ENCODE measurements at places on chromosomes 1 and 21.

- H3K4me3 ChIP-seq = no peak overlapping the region
- no peak for DNase-seq
- no peaks in the 10 kb centered on the region for H3K36me3 ChIP-seq
These were observed 53.4 kb upstream of the IFFO2 start for GRCh38 chr1:19009882-19010321.

- peaks cover 54% of the 10 kb centered on the region for H3K36me3 ChIP-seq
- H3K27ac ChIP-seq = no peak overlapping the region
- no peaks in the 10 kb centered on the region for H3K27me3 ChIP-seq
- no peak overlapping the region for H3K4me3 ChIP-seq
These were observed 69.0 kb upstream of the RAVER2 start for GRCh38 chr1:64675718-64676345.

DNA sequence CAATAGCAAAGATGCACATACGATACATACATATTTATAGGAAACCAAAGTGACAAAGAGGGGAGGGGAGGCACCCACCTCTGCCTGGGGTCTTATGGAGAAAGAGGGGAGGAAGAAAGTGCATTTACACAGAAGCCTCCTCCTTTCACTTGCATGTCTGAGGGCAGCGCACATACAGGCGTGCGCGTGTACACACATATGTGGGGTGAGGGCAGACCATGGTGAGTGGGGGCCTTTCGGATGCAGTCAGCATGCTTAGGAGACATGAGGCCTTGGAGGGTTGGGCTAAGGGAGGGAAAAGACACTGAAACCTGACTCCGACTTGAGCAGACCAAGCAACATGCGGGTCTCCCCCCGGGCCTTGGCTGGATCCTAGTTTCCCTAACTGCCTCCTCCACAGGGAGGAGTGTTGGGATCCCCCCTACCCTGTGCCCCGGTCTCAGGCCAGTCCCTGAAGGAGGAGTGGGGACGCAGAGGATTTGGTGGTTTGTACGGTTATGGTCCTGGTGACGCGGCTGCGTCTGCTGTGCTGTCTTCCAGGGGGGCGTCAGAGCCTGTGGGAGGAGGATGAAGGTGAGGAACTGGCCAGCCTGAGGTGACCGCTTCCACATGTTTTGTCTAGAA, 15.2 kb downstream of the LRRC71 start:
- peak overlapping the region; percentile 28 for H3K27ac ChIP-seq
- H3K27me3 ChIP-seq = peaks cover 10% of the 10 kb centered on the region
- H3K4me3 ChIP-seq = no peak overlapping the region
- H3K36me3 ChIP-seq = peaks cover 27% of the 10 kb centered on the region
- DNase-seq = no peak

- peaks cover 10% of the 10 kb centered on the region for H3K4me1 ChIP-seq
- peaks cover 35% of the 10 kb centered on the region for H3K27me3 ChIP-seq
- no peak for DNase-seq
- H3K4me3 ChIP-seq = no peak overlapping the region
- H3K36me3 ChIP-seq = no peaks in the 10 kb centered on the region
These were observed 12.9 kb upstream of the GJA5 start for GRCh38 chr1:147773215-147773715.

DNA sequence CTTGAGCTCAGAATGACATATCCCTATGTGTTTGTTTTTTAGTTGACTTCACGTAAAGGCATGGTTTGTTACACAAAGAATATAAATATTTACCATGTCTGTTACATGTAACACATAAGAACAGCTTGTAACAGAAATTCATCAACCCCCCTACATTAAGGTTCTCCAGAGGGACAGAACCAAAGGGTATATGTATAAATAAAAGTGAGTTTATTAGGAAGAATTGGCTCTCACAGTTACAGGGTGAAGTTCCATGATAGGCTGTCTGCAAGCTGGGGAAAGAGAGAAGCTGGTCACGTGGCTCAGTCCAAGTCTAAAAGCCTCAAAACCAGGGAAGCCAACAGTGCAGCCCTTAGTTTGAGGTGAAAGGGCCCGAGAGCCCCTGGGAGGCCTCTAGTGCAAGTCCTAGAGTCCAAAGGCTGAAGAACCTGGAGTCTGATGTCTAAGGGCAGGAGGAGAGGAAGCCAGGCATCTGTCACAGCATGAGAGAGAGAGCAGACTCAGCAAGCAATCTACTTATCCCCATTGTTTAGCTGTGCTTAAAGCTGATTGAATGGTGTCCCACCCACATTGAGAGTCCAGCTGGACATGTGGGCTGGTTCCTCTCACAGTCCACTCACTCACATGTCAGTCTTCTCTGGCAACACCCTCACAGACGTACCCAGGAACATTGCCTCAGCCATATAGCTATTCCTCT, 15.8 kb downstream of the THRAP3 start:
- DNase-seq = no peak
- H3K27ac ChIP-seq = peak overlapping the region; percentile 70
- no peaks in the 10 kb centered on the region for H3K36me3 ChIP-seq
- peaks cover 25% of the 10 kb centered on the region for H3K4me1 ChIP-seq
- no peaks in the 10 kb centered on the region for H3K27me3 ChIP-seq

DNA sequence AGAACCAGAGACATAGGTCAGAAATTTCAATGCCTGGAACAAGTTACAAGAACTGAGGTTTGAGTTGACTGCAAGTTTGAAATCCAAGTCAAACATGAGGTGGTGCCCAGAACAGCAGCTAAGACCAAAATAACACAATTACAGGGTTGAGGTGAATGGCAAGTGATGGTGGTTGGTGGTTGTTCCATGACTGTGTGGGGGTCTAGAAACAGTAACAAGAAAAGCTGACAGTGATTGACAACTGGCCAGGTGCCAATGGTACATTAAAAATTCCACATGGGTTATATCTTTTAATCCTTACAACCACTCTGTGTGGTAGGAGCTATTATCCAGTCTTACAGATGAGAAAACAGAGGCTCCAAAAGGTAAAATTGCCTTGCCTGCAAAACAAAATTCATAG, 32.0 kb downstream of the RIMS3 start:
- no peaks in the 10 kb centered on the region for H3K36me3 ChIP-seq
- no peak for DNase-seq
- no peak overlapping the region for H3K27ac ChIP-seq
- no peaks in the 10 kb centered on the region for H3K27me3 ChIP-seq
- H3K4me1 ChIP-seq = peaks cover 3% of the 10 kb centered on the region

DNA sequence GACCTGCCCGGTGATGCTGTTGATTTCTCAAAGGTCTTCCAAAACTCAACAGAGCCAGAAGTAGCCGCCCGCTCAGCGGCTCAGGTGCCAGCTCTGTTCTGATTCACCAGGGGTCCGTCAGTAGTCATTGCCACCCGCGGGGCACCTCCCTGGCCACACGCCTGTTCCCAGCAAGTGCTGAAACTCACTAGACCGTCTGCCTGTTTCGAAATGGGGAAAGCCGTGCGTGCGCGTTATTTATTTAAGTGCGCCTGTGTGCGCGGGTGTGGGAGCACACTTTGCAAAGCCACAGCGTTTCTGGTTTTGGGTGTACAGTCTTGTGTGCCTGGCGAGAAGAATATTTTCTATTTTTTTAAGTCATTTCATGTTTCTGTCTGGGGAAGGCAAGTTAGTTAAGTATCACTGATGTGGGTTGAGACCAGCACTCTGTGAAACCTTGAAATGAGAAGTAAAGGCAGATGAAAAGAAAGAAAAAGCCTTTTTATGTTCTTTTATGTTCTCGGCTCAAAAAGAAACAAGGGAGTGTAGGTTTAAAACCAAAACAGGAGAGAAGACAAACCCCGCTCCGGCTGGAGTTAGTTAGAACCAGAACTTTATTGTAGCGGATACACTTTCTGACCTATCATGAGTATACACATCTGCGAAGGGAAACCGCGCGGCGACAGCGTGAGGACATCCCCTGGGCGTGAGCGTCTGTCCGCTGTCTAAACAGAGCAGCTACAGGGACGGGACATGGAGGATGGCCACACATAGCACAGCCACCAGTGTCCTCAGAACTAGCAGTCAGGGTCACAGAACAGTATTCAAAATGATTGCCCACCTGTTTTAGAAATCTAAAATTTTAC, 77.1 kb downstream of the PIK3CD start:
- peak overlapping the region; percentile 80 for H3K4me3 ChIP-seq
- peak; percentile 90 for DNase-seq
- no peaks in the 10 kb centered on the region for H3K27me3 ChIP-seq
- H3K36me3 ChIP-seq = no peaks in the 10 kb centered on the region

Measured in naive thymus-derived CD8-positive, alpha-beta T cell (primary cell).